ENCODE measurements at places on chromosomes 13 and 19.
A peak's percentile ranks its signal among the peaks of the same experiment; 100 is the strongest.

GRCh38 chr13:28707629-28708427, 10.9 kb downstream of the SLC46A3 start:
- DNase-seq, result no peak

DNA sequence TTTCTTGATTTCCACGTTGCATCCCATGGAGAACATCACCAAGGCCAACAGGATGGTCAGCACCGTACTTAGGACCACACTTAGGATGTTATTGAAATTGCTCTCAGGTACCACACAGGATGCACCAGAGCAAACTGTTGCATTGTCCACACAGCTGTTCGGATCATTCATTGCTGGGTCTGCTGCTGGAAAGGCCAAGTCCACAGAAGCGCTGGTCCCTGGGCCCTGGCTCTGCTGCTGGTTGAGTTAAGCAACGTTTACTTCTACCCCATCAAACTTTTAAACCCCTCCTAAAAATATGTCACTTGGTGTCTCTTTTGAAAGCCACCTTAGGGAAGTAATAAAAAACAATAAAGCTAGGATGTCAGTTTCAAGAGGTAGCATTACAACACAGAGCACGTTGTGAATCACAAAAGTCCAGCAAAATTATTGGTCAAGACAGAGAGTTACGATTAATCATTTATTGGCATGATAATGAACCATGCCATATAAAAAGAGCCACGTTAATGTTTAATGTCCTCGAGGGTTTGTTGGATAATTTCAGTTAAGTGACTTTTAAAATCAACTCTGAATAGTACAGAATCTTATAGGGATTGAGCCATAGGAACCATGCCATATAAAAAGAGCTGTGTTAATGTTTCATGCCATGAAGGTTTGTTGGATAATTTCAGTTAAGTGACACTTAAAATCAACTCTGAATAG, at the start of gene SLC10A2:
TSS of gene SLC10A2 (minus strand) at position 339 of the 702 bp plus-strand sequence. CDS start at position 171, 168 bp downstream.
- no peak for DNase-seq

DNA sequence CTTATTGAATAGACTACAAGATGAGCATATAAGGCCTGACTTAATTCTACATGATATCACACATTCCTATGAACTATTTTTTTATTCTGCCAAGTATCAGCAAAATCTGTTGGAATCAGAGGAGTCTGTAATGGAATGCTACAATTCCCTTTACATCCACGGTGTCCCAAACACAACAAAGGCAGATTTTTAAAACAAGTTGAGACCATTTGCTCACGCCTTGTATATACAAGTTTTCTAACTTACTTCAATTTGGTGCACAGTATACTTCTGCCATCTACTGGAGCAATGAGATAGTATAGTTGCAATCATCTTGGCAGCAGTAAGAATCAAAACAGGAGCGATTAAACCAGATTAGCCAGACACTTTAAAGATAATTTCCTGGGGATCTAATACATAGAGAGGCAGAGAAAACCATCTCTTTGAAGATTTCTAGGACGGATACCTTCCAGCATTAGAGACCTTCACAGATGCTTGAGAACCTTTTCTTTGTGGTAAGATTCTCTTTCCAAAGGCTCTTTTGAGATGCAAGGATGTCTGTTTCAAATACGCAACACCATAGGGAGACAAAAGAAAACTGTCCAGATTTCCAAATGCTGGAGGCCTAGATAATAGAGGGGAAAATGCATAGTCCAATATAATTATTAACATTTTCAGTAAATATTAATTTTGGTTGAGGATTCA, 302.0 kb upstream of the MIR17HG start:
- DNase-seq, result no peak

DNA sequence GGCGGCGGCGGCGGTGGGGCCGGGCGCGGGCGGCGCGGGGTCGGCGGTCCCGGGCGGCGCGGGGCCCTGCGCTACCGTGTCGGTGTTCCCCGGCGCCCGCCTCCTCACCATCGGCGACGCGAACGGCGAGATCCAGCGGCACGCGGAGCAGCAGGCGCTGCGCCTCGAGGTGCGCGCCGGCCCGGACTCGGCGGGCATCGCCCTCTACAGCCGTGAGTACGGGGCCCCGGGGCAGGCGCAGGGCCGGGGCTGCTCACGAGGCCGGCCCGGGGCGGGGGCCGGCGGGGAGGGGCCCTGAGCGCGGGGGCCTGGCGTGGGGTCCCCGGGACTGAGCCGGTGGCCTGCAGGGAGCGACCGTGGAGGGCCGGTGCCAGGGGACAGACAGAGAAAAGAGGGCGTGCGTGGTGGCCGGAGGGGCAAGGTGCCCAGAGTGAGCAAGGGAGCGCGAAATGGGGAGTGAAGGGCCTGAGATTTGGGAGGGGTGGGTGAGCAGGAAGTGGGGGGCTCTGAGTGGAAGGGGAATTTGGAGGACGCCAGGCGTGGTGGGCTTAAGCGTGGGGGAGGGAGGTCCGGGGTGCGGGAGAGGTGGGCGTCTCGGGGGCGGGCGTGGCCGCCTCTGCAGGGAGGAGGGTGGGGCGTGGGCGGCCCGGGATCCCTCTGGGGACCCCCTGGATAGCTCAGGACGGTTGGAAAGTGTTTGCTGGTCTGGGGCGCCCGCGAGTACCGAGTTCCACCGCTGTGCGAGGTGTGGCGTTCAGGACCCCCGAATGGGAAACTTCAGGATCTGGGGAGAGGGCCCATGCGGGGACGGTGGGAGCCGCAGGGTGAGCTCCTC, 575 bp downstream of the CARM1 start:
- DNase-seq, result peak; percentile 24

GRCh38 chr19:3274942-3275582, 50.6 kb downstream of the CELF5 start:
- DNase-seq, result peak; percentile 75

- no peak for DNase-seq
Observed at GRCh38 chr19:46176116-46176860, 28.2 kb downstream of the IGFL2 start.

DNA sequence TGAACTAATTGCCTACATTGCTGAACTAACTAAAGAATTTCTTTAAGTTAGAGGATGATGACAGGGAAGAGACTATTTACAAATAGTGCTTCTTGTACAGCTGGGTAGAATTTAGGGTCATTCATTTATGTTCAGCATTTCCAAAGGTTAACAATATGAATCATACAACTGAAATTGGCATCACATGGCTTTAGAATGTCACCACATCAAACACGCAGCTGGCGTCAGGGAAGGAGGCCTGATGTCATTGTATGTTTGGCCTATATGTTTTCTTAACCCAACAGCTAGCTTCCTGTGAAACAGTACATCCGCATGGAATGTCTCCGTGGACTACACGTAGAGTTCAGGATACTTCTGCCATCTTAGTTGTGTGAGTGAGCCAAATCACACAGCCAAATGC, 99.0 kb upstream of the TNFSF11 start:
- no peak for DNase-seq

DNA sequence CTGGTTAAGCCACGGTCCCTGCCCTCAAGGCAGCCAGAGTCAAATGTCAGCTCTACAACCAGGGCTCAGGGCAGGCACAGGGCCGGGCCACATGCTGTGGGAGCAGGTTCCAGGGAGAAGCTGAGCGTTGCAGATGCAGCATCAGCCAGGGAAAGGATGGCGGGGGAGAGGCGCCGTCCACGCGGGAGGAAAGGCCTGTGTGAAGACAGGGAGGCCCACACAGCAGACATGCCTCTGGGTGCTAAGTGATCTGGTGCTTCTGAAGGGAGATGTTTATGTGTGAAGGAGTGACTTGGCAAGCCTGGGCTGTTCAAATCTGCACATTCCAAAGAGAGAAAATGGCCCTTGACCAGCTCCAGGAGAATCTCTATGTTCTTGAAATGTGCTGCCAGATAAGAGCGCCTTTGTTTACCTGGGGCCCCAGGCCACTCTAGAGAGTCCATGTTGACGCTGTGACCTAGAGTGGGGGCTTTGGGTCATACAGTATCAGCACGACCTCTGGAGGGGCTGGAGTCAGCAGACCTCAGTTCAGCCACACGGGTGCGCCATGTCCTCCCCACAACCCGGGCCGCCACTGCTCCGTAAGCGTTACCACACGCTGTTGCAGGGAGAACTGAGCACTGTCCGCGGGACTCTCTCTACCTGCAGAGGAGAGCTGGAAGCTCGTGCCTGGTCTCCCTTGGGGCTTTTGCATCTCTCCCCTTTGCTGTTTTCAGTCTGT, 15.9 kb upstream of the ATF5 start:
- no peak for DNase-seq

DNA sequence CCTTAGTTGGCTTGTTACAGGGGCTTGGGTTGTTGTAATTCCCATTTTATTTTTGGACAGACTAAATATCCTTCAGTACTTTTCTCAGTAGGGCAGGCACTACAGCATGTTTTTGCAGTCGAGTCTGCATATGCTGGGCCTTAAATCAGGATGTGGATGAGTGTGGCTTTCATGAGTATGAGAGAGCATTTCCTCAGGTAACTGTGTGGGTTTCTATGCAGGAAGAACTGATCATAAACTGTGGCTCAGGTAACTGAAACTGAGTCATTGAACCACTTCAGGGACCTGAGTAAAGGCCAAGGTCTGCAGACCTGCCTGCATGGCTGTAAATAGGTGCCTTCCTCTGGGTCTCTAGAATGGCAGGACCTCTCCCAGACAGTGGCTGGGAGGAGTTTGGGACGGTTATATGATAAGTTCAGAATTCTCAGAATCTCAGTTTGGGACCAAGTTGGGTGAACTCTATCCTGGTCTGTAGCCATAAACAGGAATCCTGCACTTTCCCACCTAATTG, 112.1 kb downstream of the ZNF737 start:
- DNase-seq, result no peak

All from NCI-H1105 (cell line).